A549 treated with ZK216348 at 1 μM for 4 hours (cell line): ENCODE measurements at places on chromosomes 4 and X. TPM values are rescaled to one million over a fixed set of nuclear protein-coding genes. Genes with fewer than 3 reads are reported as not detected.

Gene MAGEB10
- not detected in 5 replicates for total RNA-seq

Gene PGRMC1
- 118 to 158 TPM (median 150 TPM) in 5 replicates for total RNA-seq

Gene MRPL1
- total RNA-seq: 17.0 to 26.9 TPM (median 24.2 TPM) in 5 replicates

Gene PCSK1N
- total RNA-seq: 14.2 to 57.6 TPM (median 52.0 TPM) in 5 replicates

Gene FAM9C
- 0.04 TPM in 1 of 5 replicates, not detected in the others for total RNA-seq

Gene RHOXF2
- total RNA-seq: not detected in 5 replicates

Gene PASD1
- total RNA-seq: not detected in 5 replicates

Gene OTC
- not detected in 5 replicates for total RNA-seq

Gene RAB9B
- total RNA-seq: 0.04 TPM in 1 of 5 replicates, not detected in the others

Gene TIMM17B
- 65.2 to 99.9 TPM (median 98.2 TPM) in 5 replicates for total RNA-seq

Gene CFAP99
- total RNA-seq: 0.19 to 0.51 TPM in 2 of 5 replicates, not detected in the others

Gene LUZP4
- 0.09 TPM in 1 of 5 replicates, not detected in the others for total RNA-seq
